Fibroblast of skin of back (primary cell): ENCODE measurements at places on chromosomes 7 and 10.

GRCh38 chr10:17406036-17406834 lies 48.2 kb downstream of the ST8SIA6 start:
- DNase-seq: no peak

- no peak for DNase-seq
Observed at GRCh38 chr10:92799568-92799967, 48.8 kb upstream of the EXOC6 start.

DNA sequence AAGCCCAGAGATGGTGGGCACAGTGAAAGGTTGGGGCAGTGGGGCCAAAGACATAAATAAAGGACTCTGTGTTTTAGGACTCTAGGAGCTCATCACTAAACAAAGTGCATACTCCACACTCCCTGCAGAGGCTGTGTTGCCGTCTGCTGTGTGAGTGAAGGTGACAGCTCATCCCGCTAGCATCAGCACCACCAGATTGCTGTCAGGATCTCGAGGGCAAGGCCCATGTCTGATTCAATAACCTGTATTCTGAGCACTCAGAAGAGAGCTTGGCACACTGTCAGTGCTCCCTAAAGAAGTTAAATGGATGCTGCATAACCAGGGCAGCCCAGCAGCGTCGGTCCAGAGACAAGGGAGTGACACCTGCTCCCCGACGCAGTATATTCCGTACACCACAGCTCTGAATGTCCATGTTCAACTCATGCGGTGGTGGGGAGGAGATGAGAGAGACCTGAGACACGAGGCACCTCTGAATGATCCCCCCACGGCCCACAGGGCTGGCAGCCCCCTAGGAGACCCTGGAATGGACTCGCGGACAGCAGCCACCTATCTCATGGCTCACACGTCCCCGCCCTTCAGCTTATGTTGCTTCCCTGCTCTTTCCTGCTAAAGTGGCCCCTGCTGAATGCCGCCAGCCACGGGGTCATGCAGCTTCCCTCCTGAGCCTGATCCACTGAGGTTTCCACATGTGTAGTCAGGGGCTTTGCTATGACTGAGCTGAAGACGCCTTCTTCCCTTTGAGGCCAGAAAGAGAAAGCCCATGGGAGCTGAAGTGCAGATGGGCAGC lies 132.7 kb upstream of the KCNMA1 start:
- DNase-seq: no peak

GRCh38 chr10:98916526-98917125 lies 319.0 kb downstream of the HPSE2 start:
- peak; percentile 33 for DNase-seq

DNA sequence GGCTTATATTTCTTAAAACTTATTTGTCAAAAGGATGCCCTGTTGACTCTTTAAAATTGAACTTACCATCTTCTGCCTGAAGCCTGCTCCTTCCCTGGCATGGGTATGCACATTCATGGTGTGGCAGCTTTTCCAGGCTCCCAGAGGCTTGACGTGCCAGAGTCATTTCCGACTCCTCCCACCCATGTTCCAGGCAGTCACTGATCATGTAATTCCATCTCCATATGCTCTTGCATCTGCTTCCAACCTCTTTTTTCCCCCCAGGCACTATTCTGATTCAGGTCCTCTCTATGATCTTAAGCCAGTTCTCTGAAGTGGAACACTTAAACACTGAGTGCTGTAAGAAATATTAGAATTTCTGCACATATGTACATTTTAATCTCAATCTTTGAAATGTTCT lies 82.2 kb downstream of the CFAP58 start:
- DNase-seq: peak; percentile 45

- DNase-seq: no peak
Observed at GRCh38 chr7:32648408-32649156, 153.3 kb downstream of the AVL9 start.

GRCh38 chr7:33423646-33424020 lies 294.3 kb downstream of the BBS9 start:
- DNase-seq: no peak

- no peak for DNase-seq
Observed at GRCh38 chr7:31370609-31371008, 30.1 kb upstream of the NEUROD6 start.

- DNase-seq: no peak
Observed at GRCh38 chr10:132404911-132405462, 8.0 kb downstream of the PWWP2B start.

- peak; percentile 47 for DNase-seq
Observed at GRCh38 chr10:6114805-6115341, 26.0 kb downstream of the RBM17 start.

GRCh38 chr10:86632951-86633350 lies 21.4 kb upstream of the OPN4 start:
- no peak for DNase-seq

DNA sequence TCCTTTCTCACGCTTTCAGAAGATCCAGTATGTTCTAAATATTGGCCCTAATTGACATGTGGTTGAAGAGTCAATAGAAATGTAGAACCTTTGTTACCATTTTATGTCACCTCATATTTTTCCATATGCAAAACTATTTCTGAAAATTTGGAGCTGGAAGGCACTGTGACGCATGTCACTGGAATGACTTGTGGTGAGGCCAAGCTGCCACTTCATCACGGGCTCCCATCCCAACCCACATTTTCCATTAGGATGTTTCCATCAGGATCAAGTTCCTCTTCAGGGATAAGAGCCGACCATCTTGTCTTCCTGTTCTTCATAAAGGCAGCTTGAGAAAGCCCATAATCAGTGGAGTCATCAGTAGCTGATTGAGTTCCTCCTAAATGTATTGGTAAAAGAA lies 1241.7 kb downstream of the GATA3 start:
- DNase-seq: peak; percentile 42

DNA sequence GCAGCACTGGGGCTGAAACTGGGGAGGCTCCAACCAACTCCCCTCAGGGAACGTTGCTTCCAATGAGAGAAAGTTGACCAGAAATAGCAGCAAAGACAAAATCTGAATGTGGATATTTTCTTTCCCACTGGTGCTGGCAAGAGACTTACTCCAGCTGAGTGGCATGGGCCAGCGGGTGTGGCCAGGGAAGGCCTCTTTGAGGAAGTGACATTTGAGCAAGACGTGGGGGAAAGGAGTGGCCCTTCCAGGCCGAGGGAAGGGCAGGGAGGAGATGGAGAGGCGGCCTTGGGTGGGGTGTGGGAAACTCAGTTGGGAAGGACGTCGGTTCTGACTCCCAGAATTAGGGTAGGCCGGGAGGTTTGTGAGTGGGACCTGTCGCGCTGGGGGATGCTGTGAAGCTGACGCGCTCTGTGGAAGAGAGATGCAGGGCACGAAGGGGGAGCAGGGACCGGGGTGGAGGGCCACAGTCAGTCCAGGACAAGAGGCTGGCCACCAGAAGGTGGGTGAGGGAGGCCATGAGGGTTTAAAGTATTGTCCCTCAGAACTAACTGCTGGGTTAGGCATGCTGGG lies 96.7 kb upstream of the IKZF1 start:
- DNase-seq: no peak

DNA sequence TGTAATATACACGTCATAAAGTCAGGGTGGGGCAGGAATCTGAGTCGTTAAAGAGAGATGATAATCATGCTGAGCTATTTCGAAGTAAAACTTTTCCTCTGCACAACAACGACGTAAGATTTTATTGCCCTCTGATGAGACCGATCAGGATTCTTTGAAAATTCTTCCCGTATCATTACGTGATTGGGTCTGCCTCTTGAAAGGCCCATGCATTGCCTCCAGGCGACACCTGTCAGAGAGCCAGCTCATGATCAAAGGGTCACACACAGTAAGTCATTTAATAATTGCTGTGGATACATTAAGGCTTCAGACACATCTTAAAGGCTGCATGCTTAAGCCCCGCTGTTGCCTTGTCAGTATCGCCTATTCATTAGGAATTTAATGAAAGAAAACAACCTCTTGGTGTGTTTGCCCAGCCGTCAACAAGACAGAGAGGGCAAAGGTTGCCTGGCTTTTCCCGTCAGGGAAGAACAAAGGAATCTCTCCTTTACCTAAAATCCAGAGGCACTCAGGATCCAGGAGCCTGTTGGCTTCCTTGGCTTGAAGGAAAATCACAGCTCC lies 189.0 kb upstream of the SH2B2 start:
- DNase-seq: no peak
